Type B pancreatic cell (in vitro differentiated cells): ENCODE measurements at places on chromosomes 11 and 22.

GRCh38 chr11:59418156-59418555 is 8.1 kb downstream of the OR5A2 start:
- H3K4me3 ChIP-seq, result no peak overlapping the region
- no peak for DNase-seq
- no peak overlapping the region for H3K27ac ChIP-seq
- no peaks in the 10 kb centered on the region for H3K27me3 ChIP-seq

- no peak overlapping the region for H3K4me3 ChIP-seq
- no peak overlapping the region for H3K27ac ChIP-seq
- no peaks in the 10 kb centered on the region for H3K36me3 ChIP-seq
- H3K27me3 ChIP-seq, result peaks cover 36% of the 10 kb centered on the region
- peaks cover 6% of the 10 kb centered on the region for H3K4me1 ChIP-seq
Measured at GRCh38 chr11:69865707-69866106, 46.5 kb upstream of the FGF3 start.

GRCh38 chr11:115910379-115910778 is 406.2 kb upstream of the CADM1 start:
- H3K27me3 ChIP-seq, result peaks cover 22% of the 10 kb centered on the region
- peaks cover 6% of the 10 kb centered on the region for H3K4me1 ChIP-seq
- H3K4me3 ChIP-seq, result no peak overlapping the region
- H3K36me3 ChIP-seq, result no peaks in the 10 kb centered on the region

GRCh38 chr11:26193694-26194365 is 138.1 kb upstream of the ANO3 start:
- no peaks in the 10 kb centered on the region for H3K36me3 ChIP-seq
- H3K4me3 ChIP-seq, result peak overlapping the region; percentile 34
- no peak for DNase-seq
- peak overlapping the region; percentile 54 for H3K27ac ChIP-seq

DNA sequence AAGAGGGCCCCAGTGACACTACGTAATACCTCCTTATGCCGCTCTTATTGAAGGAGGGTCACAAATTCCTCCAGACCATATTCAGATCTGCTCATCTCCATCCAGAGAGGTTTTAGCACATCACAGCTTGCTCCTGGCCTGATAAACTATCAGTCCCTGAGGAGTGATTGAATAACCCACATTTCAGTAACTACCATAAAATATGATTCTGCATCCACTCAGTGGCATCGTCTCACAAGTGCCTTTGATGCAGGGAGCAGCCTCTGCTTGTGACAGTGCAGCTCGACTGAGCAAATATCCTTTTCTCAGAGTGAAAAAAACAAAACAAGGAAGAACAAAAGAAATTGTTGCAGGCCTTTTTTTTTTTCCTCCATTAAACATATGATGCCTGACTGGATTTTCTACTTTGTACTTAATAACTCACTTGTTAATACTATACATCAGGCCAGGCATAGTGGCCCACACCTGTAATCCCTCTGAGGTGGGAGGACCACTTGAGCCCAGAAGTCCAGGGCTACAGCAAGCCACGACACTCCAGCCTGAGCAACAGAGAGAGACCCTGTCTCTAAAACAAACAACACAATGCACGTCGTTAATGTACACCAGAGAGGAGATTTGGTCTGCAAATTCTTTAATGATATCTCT is 64.5 kb downstream of the DDX10 start:
- H3K27me3 ChIP-seq, result no peaks in the 10 kb centered on the region
- no peak for DNase-seq
- peaks cover 28% of the 10 kb centered on the region for H3K36me3 ChIP-seq
- peak overlapping the region; percentile 60 for H3K27ac ChIP-seq
- peaks cover 22% of the 10 kb centered on the region for H3K4me1 ChIP-seq

DNA sequence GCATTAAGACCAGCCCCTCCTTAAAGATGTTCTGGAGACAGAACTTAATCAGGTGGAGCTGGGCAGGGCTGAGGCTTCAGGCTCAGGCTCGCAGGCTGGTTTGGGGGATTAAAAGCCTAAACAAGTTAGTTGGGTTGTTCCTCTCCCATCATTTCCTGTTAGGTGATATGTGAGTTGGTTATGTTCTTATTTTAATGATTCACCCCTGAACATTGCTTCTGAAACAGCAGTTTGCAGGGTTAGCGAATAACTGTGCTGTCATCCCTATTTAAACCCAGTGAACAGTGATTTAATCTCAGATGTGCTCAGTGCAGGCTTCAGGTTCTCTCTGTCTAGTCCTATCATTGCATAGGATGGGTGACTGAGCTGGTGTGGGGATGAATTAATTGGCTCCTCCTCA is 47.4 kb upstream of the BIRC3 start:
- no peaks in the 10 kb centered on the region for H3K27me3 ChIP-seq
- H3K36me3 ChIP-seq, result peaks cover 3% of the 10 kb centered on the region
- peak overlapping the region; percentile 97 for H3K27ac ChIP-seq
- peak overlapping the region; percentile 61 for H3K4me3 ChIP-seq
- DNase-seq, result no peak

DNA sequence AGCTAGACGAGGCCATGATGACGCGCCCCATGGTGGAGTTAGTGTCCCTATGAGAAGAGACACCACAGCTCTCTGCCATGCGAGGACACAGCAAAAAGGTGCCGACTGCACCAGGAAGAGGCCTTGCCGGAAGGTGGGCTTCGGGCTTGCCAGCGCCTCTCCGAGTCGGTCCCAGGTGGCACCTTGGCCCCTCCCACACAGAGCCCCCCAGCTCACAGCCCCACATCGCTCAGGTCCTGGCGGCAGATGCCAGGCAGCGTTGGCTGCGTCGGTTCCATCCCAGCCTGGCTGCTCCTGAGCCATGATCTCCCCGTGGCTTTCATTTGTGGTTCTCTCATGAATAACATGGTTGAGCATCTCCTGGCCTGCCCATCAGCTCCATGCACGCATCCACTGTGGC is 24.0 kb downstream of the CHID1 start:
- H3K27ac ChIP-seq, result no peak overlapping the region
- peaks cover 3% of the 10 kb centered on the region for H3K36me3 ChIP-seq
- no peaks in the 10 kb centered on the region for H3K27me3 ChIP-seq
- no peak overlapping the region for H3K4me3 ChIP-seq
- DNase-seq, result no peak

GRCh38 chr11:75946531-75947530 is 131.8 kb downstream of the UVRAG start:
- no peak for DNase-seq
- H3K4me3 ChIP-seq, result no peak overlapping the region
- H3K27ac ChIP-seq, result peak overlapping the region; percentile 60

- H3K27ac ChIP-seq, result no peak overlapping the region
- no peaks in the 10 kb centered on the region for H3K27me3 ChIP-seq
- H3K4me3 ChIP-seq, result no peak overlapping the region
- H3K4me1 ChIP-seq, result no peaks in the 10 kb centered on the region
- no peak for DNase-seq
Measured at GRCh38 chr22:20721409-20722218, 52.3 kb upstream of the SERPIND1 start.

GRCh38 chr22:23751441-23751996 is 607 bp upstream of the ZNF70 start:
- peaks cover 6% of the 10 kb centered on the region for H3K36me3 ChIP-seq
- no peaks in the 10 kb centered on the region for H3K27me3 ChIP-seq
- peaks cover 22% of the 10 kb centered on the region for H3K4me1 ChIP-seq

GRCh38 chr22:49266561-49267519 is 560.8 kb downstream of the BRD1 start:
- H3K27ac ChIP-seq, result no peak overlapping the region
- no peaks in the 10 kb centered on the region for H3K4me1 ChIP-seq
- H3K4me3 ChIP-seq, result no peak overlapping the region
- peak; percentile 67 for DNase-seq
- H3K36me3 ChIP-seq, result no peaks in the 10 kb centered on the region
- peaks cover 48% of the 10 kb centered on the region for H3K27me3 ChIP-seq

DNA sequence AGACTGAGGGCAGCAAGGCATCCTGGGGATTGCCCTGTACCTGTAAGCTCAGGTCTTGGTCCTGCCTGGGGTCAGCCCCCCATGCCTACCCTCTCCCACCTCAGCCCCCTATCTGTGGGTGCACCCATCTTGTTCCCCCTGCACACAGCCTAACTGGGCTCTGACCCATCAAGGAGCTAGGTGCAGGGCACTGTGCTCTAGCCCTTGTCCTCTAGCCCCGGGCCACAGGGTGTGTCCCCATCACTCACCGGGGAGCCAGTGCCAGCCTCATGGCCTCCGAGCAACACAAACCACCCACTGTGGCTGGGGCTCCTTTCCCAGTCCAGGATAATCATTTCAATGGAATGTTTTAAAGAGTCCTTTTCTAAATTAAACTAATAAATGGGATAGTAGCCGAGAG is 293.9 kb upstream of the PLET1 start:
- no peak overlapping the region for H3K27ac ChIP-seq
- no peak for DNase-seq
- H3K4me3 ChIP-seq, result no peak overlapping the region
- peaks cover 7% of the 10 kb centered on the region for H3K4me1 ChIP-seq

- no peak for DNase-seq
- H3K27ac ChIP-seq, result no peak overlapping the region
- peaks cover 18% of the 10 kb centered on the region for H3K36me3 ChIP-seq
- no peaks in the 10 kb centered on the region for H3K27me3 ChIP-seq
Measured at GRCh38 chr11:34750692-34751405, 130.0 kb downstream of the EHF start.

DNA sequence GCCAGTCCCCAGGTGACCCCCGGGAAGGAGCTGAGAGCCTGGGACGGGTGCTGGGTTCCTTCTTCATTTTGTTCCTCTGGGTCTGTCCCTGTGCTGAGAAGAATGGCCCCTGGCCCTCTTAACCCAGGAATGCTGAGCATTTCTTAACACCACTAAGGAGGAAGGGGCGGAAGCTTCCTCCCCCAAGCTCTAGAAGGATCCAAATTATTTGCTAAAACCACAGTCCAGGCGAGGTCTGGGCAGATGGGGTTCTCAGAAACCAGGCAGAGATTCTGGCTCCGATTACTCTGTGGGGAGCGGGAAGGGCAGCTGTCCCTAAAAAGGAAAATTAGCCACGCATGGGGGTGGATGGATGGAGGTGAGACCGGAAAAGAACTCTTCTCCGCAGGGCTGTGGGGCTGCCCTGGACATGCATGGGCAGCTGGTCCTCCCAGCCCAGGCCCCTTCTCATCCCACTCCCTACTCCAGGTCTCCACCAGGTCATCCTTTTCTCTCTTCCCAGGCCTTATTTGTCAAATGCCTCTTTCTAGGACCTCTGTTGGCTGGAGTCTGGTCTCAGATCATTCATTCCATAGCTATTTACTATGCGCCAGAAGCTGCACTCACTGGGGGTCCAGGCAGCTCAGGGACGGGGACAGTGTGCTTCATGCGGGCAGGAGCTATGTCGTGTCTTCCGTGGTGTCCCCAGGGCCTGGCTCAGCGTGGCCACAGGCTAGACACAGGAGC is 45.0 kb upstream of the MYH9 start:
- no peak for DNase-seq
- H3K36me3 ChIP-seq, result no peaks in the 10 kb centered on the region
- peaks cover 31% of the 10 kb centered on the region for H3K4me1 ChIP-seq
- H3K27me3 ChIP-seq, result no peaks in the 10 kb centered on the region
- no peak overlapping the region for H3K4me3 ChIP-seq

- H3K36me3 ChIP-seq, result no peaks in the 10 kb centered on the region
- H3K27ac ChIP-seq, result no peak overlapping the region
- no peak for DNase-seq
- peaks cover 4% of the 10 kb centered on the region for H3K27me3 ChIP-seq
- H3K4me1 ChIP-seq, result peaks cover 17% of the 10 kb centered on the region
Measured at GRCh38 chr11:75453916-75454655, 21.1 kb upstream of the KLHL35 start.

GRCh38 chr11:88402192-88402715 is 64.7 kb upstream of the CTSC start:
- no peak for DNase-seq
- no peaks in the 10 kb centered on the region for H3K27me3 ChIP-seq
- H3K27ac ChIP-seq, result no peak overlapping the region

DNA sequence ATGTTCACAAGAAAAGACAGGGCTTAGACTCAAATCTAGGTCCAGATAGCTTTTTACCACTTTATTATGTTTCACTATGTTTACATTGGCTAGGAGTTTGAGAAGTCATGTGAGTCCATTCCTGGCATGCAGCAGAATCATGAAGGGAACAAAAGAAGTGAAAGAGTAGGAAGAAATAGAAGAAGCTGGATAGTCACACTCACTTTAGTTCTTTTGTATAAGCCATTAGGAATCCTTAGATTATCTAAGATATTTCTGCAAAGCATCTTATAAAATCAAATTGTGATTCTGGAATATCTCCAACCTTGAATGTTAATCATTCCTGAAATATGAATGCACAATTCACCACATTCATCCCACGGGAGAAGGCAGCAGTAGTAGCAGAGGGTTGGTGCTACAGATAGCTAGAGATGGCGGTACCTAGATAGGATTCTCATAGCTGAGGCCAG is 31.9 kb downstream of the MAML2 start:
- H3K27me3 ChIP-seq, result no peaks in the 10 kb centered on the region
- no peak for DNase-seq
- H3K36me3 ChIP-seq, result peaks cover 14% of the 10 kb centered on the region
- H3K4me1 ChIP-seq, result peaks cover 58% of the 10 kb centered on the region

DNA sequence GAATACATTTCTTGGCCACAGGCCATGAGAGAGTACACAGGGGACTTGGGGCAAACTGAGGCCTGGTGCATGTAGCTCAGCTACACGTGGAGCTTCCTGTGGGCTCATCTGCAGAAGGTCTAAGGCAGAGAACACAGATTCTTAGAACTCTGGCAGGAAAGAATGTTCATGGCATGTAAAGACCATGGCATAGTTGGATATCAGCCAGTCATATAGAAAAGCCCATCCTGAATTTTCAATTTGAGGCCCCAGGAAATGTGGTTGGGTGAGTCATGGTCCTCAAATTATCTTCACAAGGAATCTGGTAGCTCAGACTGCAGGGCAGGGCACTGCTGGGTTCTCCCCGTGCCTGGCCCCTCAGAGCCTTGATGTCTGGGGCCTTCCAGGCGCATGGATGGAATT is 13.7 kb upstream of the ST3GAL4 start:
- peak overlapping the region; percentile 79 for H3K27ac ChIP-seq
- H3K4me3 ChIP-seq, result no peak overlapping the region
- H3K36me3 ChIP-seq, result peaks cover 29% of the 10 kb centered on the region
- no peaks in the 10 kb centered on the region for H3K27me3 ChIP-seq
- H3K4me1 ChIP-seq, result peaks cover 57% of the 10 kb centered on the region
- DNase-seq, result no peak

DNA sequence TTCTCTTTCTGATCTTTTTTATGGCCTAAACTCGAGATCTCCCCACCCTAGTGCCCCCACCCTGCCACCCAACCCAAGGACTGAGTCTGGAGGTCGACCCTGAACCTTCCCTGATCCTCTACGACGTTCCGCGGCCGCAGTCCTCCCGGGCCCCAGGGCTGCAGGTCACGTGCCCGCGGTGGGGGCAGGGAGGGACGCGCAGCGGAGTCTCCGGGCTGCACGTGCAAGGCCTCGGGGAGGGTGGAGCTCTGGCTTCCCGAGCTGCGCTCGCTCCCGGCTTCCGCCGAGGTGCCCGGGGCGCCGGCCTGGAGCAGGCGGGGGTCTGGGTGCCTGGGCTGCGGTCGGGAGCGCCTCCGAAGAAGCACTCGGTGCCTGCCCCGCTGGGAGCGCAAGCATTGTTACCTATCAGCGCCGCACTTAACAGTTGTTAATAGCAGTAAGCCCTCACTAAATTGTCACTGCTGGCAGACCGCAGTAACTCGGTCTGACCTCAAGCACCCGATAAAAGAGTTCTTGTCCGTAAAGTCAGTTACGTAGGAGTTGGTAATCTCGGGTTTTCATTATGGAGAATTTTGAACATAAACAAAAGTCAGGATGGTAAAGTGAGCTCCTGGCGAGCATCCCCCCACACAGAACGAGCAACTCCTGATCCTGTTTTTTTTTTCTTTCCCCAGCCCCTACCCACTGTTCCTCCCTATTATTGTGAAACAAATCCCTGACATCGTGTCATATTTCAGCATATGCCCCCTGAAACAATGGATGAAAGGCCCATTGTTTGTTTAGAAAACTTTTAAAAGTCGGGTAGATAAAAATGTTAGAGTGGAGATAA is 69.7 kb upstream of the EP300 start:
- DNase-seq, result peak; percentile 97
- no peaks in the 10 kb centered on the region for H3K36me3 ChIP-seq
